Stimulated activated memory B cell treated with anti-CD40 and anti-IgM and Interleukin-4, amounts not matched to agents 10 μg/mL and 1 μg/mL and 100 μg/mL, for 72 hours (primary cell): ENCODE measurements at places on chromosomes 4 and X.
A peak's percentile ranks its signal among the peaks of the same experiment; 100 is the strongest.

DNA sequence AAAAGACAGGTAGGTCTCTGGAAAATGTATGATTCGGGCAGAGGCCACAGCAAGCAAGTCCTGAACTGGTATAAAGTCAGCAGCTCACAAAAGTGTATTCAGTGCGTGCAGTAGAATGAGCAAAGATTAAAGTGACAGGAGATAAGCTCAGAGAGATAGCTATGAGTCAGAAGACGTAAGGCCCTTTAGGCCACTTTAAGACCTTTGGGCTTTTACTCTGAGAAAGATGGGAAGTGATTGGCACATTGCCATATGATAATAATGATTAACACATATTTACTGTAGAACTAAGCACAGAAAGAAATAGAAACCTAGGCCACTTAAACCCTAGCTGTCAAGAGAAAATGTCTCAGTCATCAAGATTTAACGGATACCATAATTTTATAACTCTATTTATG is 51.7 kb downstream of the TBCK start:
- ATAC-seq, result no peak

DNA sequence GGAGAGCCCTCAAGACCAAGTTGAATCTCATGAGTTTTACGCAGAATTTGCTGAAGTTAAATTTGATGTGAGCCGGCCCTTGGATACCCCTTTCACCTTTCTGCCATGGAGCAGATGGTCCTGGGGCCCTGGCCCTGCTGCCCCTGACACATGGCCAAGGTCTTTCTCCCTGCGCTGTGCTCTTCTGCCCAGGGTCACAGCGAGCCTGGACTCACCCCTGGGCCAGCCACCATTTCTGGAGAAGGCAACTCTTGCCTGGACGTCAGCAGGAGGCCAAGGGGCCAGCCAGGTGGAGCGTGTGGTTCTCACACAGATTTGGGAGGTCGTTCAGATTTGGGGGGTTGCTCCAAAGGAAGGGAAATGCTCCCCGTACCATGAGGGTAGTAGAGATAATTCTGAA is 30.0 kb downstream of the PCGF3 start:
- no peak for ATAC-seq

DNA sequence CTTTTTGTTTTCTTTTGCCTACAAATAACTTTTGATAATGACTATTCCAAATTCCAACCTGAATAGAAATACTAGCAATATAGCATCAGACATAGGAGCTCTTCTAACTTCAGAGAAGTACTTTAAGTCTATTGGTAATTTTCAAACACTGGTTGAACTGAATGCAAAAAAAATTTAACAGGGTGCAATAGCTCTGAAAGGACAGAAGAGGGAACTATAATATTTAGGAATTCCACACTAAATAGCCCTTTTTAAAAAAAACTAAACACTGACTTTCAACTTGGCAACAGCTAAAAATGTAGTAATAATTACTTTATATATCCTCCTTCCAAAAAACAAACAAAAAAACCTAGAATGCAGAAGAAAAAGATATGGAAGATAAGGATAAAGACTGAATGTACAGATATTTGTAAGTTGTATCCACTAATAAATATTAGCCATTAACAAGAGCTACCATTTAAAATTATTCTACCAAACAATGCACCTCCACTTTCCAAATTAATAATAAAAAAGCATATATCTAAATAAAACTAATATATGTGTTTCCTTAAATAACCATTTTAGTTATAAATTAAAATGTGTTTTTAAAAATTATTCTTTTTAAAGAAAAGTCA is 81.4 kb downstream of the FBXW7 start:
- ATAC-seq, result no peak

GRCh38 chrX:110414273-110414672 is 55.6 kb downstream of the RTL9 start:
- ATAC-seq, result no peak

DNA sequence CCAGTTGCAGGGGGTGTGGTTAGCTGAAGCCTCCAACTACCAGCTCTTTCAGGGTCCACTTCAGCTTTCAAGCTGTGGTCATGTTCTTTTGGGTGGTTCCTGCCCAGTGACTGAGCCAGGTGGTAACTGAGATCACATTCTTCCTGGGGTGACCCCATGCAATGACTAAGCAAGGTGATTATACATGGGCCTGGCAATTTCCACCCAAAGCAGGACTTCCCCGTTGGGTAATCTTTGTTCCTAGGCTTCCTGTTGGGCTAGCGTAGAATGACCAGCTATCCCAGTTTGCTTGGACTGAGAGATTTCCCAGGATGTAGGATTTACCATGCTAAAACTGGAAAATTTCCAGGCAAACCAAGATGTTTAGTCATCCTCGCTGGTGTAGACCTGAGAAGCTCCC is 18.4 kb upstream of the MAGEB17 start:
- ATAC-seq, result no peak

DNA sequence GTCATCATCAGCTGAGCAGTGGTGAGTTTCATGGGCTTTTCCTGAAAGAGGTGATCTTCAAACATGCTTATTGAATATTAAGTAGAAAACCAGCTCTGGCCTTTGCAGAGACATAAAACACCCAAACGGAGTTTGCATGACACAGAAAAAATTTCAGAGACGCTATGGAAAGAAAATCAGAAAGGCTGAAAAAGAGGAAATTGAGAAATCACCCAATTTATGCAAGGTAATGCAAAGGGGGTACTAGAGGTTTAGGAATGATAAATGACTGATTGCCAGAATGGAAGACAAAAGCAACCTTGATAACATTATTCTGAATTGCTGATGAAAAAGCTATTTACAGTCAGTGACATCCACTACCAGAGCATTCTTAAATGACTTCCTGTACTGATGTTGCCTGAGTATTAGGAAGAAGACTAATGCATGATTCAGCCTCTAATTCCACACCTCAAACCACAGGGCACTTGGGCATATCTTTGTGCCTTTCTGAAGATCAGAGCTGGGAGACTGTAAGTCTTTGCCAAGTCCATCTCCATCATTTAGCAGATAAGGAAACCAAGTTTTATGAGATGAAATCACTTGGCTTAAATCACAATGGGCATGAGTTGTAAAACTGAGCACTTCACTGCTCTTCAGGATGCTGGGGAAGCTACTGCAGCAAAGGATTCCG is 565.7 kb downstream of the PPARGC1A start:
- ATAC-seq, result no peak

DNA sequence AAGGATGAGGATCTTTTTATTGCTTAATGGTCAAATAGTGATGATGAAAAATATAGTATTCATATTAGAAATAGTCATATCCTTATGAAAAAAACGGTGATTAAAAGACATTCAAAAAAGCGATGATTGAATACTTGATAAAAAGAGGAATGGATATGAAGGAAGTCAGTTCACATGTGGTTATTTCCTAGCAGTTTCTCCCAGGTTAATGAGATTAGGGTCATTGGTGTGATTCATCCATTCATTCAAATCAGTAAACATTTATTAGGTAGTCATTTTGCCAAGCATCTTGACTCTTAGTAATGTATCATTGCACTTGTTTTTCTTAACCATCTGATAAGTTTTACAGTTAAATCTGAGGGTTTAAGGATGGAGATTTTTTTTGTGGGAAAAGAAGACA is 294.1 kb downstream of the ARHGAP24 start:
- no peak for ATAC-seq

DNA sequence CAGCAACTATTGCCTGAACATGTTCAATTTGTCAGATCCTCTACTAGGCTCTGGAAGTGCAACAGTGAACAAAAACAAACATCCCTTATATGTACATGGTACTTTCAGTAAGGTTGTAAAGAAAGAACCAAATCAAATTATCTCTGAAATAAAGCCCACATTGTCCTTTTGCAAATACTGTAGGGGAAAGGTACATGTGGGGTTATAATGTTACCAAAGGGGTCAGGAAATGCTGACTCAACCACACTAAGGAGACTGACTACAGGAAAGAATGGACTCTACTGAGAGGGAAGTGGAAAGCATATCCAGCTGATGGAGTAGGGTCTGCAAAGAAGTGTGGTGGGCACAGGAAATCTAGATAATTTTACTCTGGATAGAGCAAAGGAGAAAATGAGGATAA is 61.5 kb downstream of the PCDH18 start:
- ATAC-seq, result no peak

DNA sequence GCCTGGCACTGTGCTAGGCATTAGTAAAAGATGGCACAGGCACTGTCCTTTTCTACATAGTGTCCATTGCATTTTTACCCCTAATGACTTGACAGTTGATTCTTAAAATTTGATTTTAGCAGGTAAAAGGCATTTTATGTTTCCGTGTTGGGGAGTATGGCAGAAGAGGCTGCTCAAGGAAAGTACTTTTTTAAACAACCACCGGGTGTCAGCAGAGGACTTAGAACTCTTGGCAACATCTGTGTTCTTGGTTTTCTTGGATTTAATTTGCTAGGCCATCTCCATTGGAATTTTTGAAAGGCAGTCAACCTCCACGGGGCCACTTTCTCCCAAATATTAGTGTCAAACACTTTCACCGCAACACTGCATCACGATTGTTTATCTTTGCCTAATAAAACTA is 102.9 kb downstream of the TSPAN7 start:
- ATAC-seq, result no peak

DNA sequence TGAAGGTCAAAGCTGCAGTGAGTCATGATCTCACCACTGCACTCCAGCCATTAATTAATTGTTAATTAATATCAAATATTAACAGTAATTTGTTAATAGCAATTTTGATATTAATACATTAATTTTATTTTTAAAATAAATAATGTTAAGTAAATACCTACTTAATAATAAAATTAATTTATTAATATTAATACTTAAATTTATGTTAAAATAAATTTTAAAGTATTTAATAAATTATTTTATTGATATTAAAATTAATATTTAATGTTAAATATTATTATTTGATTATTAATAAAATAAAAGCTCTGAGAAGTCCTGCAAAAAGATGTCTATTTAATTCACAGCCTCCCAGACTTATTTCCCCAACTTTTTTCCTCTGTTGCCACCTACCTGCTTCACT is 25.1 kb upstream of the TRIM2 start:
- ATAC-seq, result no peak

- ATAC-seq, result no peak
Observed at GRCh38 chr4:94244087-94244828, 36.6 kb downstream of the SMARCAD1 start.

DNA sequence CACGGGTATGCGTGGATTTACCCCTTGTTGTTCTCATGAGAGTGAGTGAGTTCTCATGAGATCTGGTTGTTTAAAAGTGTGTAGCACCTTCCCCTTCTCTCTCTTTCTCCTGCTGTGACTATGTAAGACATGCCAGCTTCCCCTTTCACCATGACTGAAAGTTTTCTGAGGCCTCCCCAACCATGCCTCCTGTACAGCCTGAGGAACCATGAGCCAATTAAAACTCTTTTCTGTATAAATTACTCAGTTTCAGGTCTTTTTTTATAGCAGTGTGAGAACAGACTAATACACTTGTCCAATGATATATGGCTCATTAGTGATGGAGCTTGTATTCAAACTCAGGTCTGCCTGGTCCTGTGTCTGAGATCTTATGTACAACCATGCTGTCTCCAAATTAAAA is 28.5 kb upstream of the RTL3 start:
- ATAC-seq, result peak; percentile 68

DNA sequence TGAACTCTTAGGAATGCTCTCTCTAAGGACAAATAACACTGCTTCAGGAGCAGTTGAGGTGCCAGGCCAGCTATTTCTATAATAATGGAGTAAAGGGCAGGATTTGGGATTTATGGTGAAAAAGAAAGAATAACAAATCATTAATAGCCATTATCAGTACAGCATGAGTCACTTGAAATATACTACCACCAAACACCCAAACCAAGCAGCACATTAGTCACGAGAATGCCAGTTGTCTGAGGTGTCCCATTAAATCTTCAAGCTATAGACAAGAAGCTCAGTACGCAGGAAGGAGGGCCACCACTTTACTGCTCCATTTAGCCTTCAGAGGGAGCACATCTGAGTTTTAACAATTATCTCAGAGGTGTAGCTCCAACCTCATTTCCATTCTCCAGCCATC is 106.8 kb upstream of the MAGEA10 start:
- ATAC-seq, result no peak

DNA sequence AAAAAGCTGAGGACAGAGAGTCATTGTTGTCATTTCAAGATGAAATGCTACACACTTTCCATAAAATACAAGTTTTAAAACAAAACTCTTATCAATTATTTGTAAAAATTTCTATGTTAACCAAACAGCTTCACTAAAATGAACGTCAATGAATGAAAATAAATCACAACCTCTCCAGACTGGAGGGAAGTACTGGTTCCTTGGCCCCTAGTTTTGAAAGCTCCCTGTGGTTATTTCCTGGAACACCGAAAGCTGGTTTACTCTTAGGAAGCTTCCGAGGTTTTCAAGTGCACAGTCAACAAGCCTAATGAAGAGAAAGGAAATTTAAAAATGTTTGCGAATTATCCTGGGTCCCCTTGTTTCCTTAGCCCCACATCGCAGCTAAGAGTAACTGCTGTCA is 191.1 kb upstream of the TTC29 start:
- no peak for ATAC-seq

DNA sequence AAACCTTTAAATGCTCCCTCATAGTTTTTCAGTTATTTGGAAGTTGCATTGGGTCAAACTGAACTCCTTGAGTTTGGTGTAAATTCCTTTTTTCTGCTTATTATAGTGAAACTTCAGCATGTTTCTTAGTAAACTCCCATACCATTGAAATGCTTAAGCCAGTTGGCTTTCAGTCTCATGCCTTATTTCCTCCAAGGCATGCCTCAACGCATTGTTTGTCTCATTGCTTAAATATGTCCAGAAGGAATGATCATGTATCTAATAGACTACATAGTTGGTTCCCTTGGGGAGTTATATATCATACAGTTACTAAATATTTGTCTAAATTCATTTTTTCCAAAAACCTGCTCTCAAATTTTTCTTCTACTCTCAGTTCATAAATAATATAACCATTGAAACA is 114.0 kb downstream of the STOX2 start:
- no peak for ATAC-seq

DNA sequence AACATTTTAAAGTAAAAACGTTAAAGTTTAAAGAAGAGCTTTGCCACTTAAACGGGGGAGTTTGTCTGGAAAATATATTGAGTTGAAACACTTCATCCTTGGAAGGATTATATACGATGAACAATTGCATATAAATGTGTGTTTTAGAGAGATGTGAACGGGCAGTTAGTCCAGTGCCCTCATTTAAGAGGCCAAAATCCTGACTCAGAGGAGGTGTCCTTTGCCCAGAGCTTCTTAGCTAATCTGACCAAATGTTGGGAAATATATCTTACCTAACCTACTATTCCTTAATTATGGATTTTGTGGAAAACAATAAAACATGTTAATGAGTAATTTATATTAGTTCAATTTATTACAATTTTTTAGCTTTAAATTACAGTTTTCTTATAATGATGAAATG is 327.2 kb upstream of the DIPK2B start:
- no peak for ATAC-seq
